ENCODE measurements at places on chromosomes 5 and 9. TPM values are rescaled to one million over a fixed set of nuclear protein-coding genes. Genes with fewer than 3 reads are reported as not detected.

Gene GPX8
- total RNA-seq, result 17.5 TPM

Gene PCDHA1
- total RNA-seq, result not detected

Gene RLN1
- total RNA-seq, result not detected

Gene RANBP3L
- 1.7 TPM for total RNA-seq

Gene CEL
- 0.94 TPM for total RNA-seq

Gene CTNND2
- total RNA-seq, result 8.6 TPM

Gene GABRB2
- total RNA-seq, result 2.0 TPM

Gene TRIM14
- 2.0 TPM for total RNA-seq

Gene AIF1L
- total RNA-seq, result 27.3 TPM

Gene TMOD1
- total RNA-seq, result 118 TPM

DNA sequence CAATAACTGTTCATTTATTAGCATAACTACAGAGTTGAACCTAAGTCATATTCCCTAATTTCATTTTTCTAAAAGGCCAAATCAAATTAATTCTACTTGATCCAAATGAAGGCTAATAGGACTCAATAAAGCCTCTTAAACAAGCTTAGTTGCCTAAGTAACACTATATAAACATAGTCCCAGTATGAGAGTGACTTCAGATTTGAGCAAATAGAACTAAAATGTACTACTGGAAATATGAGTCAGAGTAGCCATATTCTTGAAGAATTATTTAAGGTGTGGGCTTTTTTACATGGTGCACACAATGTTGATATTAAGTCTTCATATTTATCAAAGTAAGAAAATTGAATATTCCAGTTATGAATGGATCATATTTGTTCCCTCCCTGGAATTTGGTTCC, 872.3 kb downstream of the MAT2B start:
- DNase-seq, result no peak

DNA sequence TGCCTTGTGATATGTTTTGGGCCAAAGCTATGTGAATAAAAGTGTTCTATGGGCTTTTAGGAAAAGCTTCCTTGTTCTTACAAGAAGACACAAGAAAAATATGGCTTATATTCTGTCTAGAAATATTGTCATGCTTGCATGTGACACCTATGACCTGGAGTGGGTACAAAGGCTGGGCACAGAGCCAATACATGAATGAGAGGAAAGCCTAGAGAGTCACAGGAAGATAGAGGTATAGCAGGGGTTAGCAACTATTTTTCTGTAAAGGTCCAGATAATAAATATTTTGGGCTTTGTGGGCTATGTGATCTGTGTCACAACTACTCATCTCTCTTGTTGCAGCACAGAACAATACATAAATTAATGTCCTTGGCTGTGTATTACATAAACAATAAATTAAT, 196.6 kb upstream of the CD180 start:
- DNase-seq, result no peak

GRCh38 chr5:93954421-93955069, 213.1 kb upstream of the POU5F2 start:
- DNase-seq, result no peak

- DNase-seq, result no peak
Observed at GRCh38 chr9:7094052-7094451, 336.3 kb downstream of the KDM4C start.

GRCh38 chr9:86324308-86324707, 29.9 kb downstream of the TUT7 start:
- no peak for DNase-seq

- no peak for DNase-seq
Observed at GRCh38 chr5:111673891-111674626, 82.9 kb downstream of the NREP start.

DNA sequence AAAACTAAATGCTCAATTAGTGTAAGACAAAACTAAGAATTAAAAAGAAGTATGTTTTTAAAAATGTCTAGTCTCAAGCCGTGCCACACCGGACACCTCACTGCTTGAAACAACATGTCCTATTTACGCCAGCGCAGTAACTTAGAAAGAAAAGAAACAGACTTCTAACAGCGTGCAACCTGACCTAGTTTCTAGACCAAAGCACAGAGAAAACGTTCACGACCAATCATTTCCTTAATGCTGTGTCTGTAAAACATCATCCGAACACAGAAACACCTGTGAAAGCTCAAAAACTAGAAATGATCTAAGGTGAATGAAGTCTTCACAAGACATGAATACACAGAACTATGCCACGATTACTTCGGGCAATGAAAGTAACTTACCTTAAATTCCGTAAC, 4.0 kb downstream of the BRD9 start:
- DNase-seq, result no peak

GRCh38 chr5:131769336-131769735, 27.5 kb downstream of the FNIP1 start:
- DNase-seq, result no peak

GRCh38 chr9:123562844-123563346, 206.9 kb downstream of the CRB2 start:
- DNase-seq, result no peak

DNA sequence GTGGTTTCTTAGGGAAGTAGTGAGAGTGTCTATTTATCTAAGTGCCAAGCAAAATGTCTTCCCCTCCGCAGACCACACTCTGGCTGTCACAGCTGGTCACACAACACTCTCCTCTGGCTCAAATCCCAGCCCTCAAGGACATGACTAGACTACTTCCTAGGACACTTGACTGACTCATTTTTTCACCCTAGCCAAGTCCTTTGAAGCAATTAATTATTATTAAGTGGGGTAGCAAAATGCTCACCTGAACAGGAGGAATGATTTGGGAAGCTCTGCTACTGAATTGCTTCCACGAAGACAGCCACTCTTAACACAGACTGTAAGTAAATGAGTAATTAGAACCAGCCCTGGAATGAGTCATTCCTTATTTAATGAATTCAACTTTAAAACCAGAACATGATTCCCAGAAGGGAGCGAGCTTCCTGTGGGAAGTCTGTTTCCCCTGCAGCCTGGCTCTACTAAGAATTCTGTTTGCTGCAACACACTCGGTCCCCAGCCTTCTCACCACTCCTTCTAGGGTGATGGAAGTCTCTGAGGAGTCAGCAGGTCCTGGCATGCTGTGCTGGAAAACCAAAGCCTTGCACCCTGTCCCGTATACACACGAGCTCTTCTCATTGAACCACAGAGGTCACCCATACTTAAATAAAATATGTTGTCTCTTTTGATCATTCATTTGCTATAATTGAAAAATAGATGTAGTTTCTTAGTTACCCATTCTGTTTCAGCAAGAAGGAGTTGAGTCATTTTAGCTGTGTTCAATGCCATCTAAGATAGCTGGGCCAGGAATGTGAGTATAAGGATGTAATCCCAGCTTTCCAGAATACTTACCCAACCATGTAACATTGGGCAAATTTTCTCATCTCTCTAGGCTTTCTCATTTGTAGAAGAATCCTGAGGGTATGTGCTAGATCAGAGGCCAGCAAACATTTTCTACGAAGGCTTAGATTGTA, 218.6 kb upstream of the RASEF start:
- no peak for DNase-seq

GRCh38 chr9:126564128-126564527, 49.6 kb upstream of the LMX1B start:
- no peak for DNase-seq

DNA sequence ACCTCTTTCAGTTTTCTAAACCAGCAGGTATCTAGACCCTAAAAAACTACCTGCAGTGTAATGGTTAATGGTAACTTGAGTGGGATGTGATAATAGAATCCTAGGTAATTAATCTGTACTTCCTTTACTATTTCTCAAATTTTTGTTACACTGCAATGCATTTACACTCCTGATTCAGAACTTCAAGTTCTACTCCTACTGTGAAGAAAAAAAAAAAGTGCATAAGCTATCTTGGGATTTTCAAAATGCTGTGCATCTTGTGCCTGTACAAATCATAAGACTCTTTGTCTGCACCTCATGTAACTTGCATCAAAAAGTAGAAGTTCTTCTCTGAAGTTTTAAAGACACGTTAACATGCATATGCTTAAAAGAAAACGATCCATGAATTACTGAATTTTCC, 554.1 kb downstream of the CETN3 start:
- no peak for DNase-seq

DNA sequence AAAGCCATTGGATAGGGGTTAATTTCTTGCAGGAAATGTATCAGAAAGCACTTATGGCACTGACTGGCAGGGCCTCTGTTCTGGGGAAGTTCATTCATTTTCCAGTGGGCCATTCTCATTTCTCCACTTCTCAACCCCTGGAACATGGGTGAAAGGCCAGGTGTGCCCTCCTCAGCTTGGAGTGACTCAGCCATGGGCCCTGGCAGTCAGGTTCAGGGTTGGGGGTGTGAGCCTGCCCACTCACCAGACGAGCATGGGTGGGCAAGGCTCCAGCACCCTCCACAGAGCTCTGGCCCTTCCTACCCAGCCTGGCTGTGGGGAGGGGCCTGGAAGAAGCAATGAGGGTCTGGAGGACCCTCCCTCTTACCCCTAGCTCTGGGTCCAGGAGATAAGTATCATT, 174.4 kb downstream of the HSPA4 start:
- no peak for DNase-seq

DNA sequence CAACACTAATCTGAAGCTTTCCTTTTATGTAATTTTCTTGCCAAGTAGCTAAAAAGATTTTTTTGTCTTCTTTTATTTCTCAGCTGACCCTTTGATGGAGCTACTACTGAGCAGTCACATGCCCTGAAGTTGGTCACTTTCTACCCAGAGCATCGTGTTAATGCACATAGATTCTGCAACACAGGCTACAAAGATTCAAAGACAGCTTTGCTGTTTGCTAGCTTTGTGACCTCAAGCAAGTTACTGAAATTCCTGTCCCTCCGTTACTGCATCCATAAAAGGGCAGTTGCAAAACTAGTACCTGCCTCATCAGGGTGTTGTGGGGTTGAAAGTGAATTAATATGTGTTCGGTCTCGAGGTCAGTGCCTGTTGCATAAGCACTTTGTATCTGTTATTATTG, 179.9 kb downstream of the GAS1 start:
- no peak for DNase-seq

- no peak for DNase-seq
Observed at GRCh38 chr5:143051244-143052058, 281.3 kb downstream of the ARHGAP26 start.

GRCh38 chr5:157865781-157866180, 6.8 kb upstream of the CLINT1 start:
- DNase-seq, result no peak

DNA sequence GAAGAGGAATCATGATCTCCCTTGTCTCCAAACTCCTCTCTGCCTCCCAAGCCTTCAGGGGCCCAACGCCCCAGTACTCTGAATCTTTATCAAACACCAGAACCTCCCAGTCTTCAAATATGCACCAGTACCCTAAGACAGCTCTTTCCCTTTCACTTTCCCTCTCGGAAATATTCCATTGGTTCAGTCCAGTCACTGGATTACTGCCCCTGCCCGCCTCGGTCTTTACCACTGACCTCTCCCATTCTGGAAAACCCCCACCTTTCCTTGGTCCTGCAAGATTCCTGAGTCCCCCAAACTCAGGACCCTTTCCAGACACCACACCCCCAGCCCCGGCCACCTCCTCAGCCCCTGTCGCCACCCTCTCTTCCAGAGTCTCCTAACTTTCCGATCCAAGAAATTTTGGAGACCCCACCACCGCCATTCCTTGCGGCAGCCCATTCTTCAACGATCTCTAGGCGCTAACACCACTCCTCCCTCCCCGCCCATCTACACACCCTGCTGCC, 674 bp downstream of the C5orf15 start:
- no peak for DNase-seq

DNA sequence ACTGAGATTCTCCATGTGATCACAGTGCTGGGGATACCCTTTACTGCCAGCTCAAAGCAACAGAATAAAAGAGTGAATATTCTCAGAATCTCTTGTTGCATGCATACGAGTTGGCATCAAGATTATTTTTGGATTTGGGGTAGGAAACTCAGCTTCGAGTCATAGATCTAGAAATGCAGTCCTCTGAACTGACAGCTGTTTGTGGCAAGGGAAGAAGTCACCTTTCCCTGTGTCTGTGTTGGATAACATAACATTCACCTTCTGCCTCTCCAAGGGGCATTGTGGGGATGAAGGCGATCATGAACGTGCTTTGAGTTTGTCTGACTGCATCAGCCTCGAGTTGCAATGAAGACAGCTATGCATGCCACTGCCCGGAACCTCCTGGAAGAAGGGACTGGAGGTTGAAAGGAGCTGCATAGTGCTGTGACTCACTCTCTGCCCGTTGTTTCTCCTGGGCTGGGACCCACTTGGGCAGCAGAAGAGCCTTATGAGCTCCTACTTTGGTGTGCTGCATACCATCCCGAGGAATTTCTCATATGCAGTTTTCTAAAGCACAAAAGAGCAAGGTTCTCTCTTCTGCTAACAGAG, 231.7 kb downstream of the ARHGAP26 start:
- DNase-seq, result no peak

DNA sequence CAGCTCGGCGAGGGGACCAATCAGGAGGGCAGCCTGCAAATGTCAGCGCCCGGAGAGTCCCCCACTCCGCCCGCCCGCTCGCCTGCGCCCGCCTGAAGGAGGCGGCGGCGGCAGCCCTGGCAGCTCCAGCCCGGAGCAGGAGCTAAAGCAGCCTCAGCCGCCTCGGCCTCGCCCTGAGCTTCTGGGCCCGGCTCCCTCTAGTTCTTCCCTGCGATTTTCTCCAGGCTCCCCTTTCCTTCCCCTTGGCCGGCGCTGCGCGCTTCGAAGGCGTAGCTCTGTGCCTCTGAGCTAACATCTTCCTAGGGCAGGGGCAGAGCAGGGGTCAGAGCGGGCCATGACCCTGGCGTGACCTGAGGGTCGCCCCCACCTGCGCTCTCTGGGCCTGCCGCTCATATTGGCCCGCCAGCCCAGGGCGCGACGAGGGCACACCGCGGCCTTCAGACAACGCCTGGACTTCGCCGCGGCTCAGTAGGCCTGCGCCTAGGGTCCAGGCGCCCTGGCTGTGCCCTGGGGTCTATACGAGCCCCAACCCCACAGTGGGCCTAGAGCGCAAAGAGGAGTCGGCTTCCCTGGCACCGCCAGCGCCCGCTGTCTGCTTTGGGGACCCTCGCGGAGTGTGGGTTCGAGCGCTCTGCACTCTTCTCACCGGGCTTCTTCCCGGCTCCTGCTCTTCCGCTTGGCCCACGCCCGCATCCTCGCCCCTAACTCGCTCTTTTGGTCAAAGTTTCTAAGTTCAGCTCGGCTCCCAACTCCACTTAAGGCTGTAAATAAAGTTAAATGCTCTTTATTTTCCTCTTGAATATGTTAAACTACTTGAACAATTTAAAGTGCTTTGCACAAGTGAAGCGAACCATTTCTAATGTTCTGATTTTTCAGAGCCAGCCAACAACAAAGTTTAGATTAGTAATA, 504 bp upstream of the OTP start:
- DNase-seq, result no peak

- DNase-seq, result no peak
Observed at GRCh38 chr9:74736646-74737045, 151.1 kb downstream of the TRPM6 start.

DNA sequence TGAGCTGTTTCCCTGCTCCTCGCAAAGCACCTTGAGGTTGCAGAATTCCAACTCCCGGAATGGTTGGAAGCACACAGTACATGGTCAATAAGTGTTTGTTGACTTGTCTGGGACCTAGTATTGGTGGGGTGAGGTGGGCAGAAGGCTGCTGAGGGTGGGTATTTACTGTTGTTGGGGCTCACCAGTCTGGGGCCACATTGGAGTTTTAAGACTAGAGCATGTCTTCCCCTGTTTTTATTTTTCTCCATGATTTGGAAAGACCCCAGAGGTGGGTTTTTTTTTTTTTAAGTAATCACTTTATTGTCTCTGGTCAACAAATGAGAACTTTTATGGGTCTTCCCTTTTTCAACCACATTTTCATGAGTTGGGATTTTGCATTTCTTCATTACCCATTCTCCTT, 55.1 kb downstream of the IRF1 start:
- DNase-seq, result no peak

All from right atrium auricular region (tissue), 2 donors.